NCI-H1694 treated with DMSO at 0.1 percent for 48 hours (cell line): ENCODE measurements at places on chromosomes 1 and 21.
A peak's percentile ranks its signal among the peaks of the same experiment; 100 is the strongest.

- DNase-seq: peak; percentile 91
These were observed 765 bp upstream of the VPS45 start for GRCh38 chr1:150066838-150067183.

DNA sequence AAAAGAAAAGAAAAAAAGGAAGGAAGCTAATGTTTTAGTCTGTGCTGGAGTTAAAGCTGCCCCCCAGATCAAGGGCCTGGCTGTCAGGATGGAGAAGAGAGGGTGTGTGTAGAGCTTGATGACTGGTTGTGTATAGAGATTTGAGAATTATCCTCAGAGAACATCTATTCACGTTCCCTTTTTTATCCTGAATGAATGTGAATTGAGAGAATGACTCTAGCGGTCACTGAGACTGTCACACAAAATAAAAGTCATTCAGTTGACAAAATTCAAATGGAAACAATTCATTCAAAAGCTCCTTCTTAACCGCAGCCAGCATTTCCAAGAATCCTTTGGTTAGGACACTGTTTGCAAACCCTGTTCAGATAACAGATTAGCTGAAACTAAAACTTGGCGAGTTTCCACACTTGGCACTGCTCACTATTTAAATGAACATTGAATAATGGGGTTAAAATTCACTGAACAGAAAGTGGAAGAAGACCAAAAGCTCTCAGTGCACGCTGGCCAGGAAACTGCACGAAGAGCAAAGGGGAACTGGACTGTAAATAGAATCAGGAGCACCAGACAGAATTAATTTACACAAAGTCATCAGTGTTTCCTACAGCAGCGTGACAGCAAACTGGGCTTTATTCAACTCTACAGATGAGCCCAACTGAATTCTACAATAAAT is 13.6 kb upstream of the FAM89A start:
- no peak for DNase-seq

- no peak for DNase-seq
These were observed 237.6 kb downstream of the GRIK3 start for GRCh38 chr1:36796733-36797132.

GRCh38 chr1:41434306-41434705 is 50.2 kb downstream of the EDN2 start:
- no peak for DNase-seq
